ENCODE measurements at places on chromosomes 6 and 20.
A peak's percentile ranks its signal among the peaks of the same experiment; 100 is the strongest.

- DNase-seq: no peak
Observed at GRCh38 chr20:48613926-48614325, 213.9 kb downstream of the PREX1 start.

DNA sequence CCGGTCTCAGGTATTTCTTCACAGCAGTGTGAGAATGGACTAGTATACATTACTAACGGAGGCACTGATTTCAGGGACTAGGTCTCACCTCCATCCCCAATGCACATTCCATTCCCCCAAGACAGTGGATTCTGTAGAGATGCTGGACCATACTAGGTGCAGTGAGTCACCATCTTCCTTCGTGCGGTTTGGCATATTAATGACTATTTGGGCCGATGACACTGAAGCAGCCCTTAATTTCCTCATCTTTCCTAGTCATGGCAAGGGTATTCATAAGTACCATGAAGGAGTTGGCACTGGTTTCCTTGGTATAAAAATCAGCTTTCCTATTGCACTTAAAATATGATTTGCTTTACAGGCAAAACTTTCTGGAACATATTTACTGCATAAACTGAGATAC lies 121.4 kb upstream of the TRAF3IP2 start:
- DNase-seq: peak; percentile 22

DNA sequence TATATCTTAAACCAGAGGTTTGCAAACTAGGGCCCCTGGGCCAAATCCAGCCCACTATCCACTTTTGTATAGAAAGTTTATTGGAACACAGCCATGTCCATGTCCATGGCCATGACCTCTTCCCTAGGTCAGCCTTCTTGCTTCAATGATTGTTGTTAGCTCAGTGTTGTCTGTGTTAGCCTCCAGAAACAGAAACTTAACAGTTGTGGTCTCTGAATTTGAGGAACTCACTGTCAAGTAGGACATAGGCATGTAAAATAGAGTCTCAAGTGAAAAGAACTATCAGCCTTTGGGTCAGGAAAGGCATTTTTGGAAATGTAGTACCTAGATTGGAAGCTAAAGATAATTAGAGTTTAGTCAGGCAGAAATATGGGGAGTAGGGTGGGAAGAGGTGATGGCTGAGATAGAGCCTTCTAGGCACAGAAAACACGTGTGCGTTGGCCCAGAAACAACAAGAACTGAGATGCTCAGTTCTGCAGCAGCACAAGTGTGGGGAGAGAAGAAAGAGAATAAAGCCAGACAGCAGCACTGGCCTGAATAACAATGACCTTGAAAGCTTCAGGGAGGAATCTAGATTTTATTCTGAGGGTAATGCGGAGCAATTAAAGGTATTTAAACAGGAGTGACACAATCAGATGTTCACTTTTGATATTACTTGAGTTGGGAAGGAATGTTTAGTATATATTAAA lies 87.0 kb upstream of the OLIG3 start:
- no peak for DNase-seq

DNA sequence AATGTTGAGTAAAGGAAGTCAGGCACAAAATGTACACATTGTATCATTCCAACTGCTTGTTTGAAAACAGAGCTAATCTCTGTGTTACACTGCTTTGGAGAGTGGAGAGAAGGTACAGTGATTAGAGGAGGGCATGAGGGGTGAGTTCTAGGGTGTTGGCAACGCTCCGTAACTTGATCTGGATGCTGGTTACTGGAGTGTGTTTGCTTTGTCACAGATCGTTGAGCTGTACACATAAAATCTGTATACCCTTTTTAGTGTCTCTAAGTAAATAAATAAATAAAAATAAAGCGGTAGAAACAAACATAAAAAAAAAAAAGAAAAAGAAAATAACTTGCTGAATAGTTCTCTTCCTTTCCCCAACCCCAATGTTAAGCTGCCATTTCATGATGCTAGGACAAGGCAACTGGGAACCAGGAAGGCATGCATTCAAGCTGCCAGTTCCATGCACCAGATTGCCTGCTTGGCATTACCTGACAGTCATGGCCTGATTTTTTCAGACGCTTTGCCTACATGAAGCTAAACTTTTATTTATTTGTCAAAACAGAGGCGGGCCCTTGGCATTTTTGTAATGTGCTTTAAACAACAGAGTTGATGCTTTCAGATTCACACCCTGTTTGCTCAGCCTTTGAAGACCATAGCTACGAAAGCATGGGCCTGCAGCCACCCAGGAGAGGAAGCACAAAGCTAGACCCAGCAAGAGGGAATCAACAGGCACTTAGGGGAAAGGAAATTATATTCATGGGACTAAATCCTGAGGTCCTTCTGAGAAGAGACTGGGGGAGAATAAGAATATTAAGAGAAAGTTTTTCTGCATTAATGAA lies 21.2 kb downstream of the TNFRSF21 start:
- no peak for DNase-seq

DNA sequence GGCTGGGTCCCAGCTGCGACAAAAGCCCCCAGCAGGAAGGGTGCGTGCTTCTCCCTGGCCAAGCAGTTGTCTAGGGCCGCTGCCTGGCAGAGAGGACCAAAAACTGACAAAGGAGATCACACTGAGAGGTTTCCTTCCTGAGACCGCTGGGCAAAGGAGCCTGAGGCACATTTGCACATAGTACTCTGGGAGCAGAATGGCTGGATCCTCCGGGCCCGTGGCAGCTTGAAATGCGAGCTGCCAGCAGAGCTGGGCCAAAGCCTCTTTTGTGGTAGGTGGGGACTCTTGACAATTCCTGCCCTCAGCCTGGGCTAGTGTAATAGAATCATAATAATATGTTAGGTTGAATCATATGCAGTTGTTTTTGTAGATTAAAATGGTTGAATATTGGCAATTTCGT lies 33.1 kb upstream of the RNF8 start:
- DNase-seq: no peak

DNA sequence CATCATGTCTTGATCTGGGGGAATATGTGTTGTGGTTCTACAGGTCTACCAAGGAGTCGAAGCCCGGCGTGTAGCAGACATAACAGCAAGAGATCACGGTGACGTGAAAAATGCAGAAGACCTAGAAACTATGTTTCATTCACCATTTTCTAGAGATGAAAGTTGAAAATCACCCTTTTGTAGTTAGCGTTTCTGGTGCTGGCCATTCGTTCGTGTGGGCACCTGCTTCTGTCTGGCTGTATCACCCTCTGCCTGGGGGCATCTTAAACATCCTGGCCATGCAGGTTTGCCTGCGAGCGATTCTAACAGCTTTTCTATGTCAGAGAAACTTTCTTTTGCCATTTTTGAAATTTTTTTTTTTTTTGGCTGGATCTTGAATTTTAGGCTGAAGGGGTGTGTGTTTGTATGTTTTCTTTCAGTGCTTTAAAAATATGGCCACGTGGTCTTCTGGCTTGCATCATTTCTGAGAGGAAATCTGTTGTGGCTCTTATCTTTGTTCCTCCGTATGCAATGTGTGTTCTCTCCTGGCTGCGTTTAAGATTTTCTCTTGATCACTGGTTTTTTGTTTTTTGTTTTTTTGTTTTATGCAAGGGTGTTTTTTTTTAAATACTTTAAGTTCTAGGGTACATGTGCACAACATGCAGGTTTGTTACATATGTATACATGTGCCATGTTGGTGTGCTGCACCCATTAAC lies 226.7 kb downstream of the CDH4 start:
- no peak for DNase-seq

GRCh38 chr20:8509809-8510208 lies 377.7 kb downstream of the PLCB1 start:
- DNase-seq: no peak

GRCh38 chr20:48826069-48826468 lies 1.7 kb downstream of the PREX1 start:
- DNase-seq: no peak

- no peak for DNase-seq
Observed at GRCh38 chr6:89221971-89222711, 5.0 kb upstream of the GABRR1 start.

DNA sequence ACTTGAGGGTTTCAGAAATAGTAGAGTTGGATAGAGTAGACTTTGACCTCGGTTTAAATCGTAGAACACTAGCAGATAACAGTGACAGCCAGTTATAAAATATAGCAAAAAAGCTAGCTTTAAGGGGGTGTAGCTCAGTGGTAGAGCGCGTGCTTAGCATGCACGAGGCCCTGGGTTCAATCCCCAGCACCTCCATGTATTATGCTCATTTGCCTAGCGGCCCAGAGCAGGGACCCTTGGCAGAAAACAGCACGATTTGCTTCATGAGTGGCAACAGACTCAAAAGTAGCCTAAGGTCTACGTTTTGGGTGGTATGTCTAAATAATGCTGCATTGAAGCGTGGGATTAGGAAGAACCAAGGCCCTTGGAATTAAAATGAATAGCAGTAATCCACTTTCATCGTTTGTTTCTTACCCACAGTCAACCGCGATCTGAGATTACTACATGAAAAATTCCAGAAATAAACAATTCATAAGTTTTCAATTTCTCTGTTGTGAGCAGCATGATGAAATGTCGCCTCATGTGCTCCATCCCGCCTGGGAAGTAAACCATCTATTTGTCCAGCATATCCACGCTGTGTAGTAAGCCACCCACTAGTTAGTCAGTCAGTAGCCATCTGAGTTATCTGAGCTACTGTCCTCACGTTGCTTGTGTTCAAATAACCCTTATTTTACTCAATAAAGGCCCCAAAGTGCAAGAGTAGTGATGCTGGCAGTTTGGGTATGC lies 184.9 kb downstream of the GPX5 start:
- peak; percentile 75 for DNase-seq

DNA sequence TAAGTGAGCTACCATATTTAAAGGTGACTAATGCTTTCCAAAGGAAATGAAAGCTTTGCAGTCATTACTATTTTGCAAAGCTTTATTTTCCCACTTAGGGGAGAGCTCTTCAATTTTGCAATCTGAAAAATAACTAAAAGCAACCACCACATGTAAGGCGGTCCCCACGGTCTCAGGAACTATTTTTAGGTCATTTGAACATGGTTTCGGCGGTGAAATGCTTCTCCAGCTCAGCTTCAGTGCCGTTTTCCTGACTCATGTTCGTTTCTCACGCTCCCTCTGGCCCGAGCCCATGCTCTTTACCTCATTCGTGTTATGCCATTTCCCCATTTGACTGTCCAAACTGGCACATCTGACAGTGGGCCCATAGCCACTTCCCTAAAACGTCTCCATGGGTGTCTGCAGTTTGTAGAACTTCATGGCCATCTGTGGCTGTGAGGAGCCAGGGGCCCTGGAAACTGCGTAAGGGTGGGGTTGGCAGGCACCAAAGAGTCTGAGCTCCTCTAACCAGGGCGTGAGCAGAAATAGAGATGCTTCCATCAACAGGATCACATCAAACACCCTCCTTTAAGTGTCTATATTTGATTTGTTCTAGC lies 46.5 kb downstream of the ADTRP start:
- DNase-seq: peak; percentile 70

DNA sequence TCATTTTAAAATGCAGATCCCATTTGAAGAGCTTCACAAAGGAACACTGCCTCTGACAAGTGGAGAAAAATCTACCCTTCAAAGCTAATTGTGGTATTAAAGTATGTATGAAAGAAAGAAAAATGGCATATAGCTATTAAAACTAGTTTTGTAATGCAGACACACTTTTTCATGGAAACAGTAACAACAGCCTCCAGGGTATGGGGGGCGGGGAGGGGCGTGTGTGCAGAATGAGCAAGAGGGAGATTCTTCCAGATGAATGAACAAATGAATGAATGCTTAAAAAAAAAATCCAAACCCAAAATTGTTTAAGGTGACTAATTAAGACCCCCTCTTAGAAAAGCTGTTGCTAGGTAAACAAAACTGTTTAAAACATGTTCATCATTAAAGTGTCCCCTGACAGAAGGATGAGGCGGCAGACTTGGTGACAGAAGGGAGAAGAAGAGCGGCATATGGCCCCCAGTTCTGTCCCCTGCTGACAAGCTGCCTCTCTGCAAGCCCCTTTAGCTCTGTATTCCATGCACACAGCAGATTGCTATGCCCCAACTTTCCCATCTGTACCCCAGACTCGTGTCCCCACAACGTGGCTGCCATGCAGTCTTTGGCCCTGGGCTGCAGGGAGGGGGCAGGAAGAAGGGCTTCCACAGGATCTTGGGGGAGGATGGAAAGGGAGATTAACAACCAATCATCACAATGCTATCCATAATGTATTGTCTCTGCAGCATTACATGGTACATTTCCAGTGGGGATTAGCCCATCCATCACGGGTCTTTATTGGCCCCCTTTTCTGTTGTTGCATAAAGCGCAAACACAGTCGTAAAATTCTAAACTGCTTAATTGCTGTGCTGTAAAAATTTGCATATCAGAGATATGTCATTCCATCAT lies 108.4 kb upstream of the OLIG3 start:
- no peak for DNase-seq

GRCh38 chr6:156315146-156315545 lies 462.0 kb upstream of the ARID1B start:
- no peak for DNase-seq

DNA sequence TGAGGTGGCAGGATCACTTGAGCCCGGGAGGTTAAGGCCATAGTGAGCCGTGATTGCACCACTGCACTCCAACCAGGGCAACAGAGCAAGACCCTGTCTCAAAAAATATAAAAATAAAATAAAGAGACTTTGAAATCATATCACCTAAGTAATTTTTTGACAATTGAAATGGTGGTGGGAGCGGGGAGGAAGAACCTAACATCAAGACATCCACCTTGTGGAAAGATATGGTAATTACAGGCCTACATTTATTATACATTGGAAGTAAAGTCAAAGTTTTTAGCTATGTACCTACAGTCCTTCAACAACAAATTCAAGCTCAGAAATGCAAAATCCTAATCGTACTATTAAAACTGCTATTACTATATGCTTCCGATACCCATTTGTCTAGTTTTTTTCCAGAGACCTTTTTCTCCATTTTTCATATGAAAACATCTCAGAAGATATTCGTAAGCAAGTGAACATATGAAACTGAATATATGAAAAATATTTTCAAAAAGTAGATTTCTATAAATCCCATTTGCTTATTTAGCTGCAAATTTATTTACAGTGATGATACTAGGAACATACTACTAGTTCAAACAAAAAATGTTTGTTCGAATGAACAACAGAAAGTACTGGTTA lies 83.3 kb downstream of the SYCP2 start:
- DNase-seq: peak; percentile 47

DNA sequence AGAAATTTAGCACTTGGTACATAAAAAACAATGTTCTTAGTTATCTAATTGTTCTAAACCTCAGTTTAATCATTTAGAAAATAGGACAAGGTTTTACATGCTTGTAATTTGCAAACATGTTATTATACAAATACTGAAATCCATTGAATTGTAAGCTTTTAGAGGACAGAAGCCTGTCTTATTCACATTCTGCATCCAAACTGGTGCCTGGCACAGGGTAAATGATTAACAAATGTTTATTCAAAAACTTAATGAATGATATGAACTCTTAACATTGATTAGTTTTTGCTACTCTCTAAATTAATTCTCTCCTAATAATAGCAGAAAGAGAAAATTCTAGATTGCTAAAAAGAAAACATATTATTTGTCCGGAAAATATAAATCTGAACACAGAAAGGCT lies 58.4 kb upstream of the MCM9 start:
- DNase-seq: no peak
